ENCODE measurements at places on chromosomes 16 and 17. TPM values are rescaled to one million over a fixed set of nuclear protein-coding genes. Genes with fewer than 3 reads are reported as not detected.

Gene TAF15
- total RNA-seq, result 35.7 TPM

Gene TBC1D3I
- 0.63 TPM for total RNA-seq

GRCh38 chr16:8677481-8677880 is 3.1 kb downstream of the ABAT start:
- DNase-seq, result no peak
- H3K36me3 ChIP-seq, result no peaks in the 10 kb centered on the region
- no peaks in the 10 kb centered on the region for H3K27me3 ChIP-seq
- peaks cover 5% of the 10 kb centered on the region for H3K4me1 ChIP-seq

GRCh38 chr16:83023640-83024039 is 396.9 kb downstream of the CDH13 start:
- no peak overlapping the region for H3K4me3 ChIP-seq
- no peaks in the 10 kb centered on the region for H3K4me1 ChIP-seq
- no peak for DNase-seq
- no peaks in the 10 kb centered on the region for H3K27me3 ChIP-seq
- H3K36me3 ChIP-seq, result no peaks in the 10 kb centered on the region

- no peaks in the 10 kb centered on the region for H3K27me3 ChIP-seq
- peaks cover 15% of the 10 kb centered on the region for H3K4me1 ChIP-seq
- H3K27ac ChIP-seq, result no peak overlapping the region
- no peaks in the 10 kb centered on the region for H3K36me3 ChIP-seq
- DNase-seq, result no peak
These were observed 233.9 kb downstream of the ZNF423 start for GRCh38 chr16:49622084-49622390.

DNA sequence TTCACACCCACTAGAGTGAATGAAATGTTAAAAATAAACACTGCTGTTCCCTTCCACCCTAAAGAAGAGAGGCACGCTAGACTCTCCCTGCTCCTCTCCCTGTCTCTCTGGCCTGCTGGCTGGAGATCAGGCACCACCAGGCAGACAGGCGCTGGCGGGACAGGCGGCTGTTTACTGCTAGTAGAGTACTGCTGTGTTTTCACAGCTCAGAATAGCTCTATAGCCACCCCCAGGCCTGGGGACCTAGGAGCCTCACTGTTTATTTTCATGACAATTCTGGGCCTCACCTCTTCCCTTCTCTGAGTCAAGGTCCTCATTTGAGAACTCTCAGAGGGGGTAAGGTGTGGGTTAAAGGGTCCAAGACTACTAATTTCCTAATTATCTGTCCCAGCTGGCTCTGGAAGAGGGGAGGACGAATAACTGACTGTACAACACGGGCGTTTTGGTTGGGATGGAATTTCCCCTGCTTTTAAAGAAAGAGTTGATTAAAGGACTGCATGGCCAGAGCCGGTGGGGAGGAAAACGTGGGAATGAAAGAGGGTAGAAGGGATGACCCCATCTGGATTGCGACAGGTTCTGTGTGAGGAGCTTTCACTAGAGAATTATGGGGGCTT is 9.0 kb upstream of the G6PC1 start:
- no peaks in the 10 kb centered on the region for H3K36me3 ChIP-seq
- DNase-seq, result no peak
- no peaks in the 10 kb centered on the region for H3K27me3 ChIP-seq
- peaks cover 36% of the 10 kb centered on the region for H3K4me1 ChIP-seq
- H3K4me3 ChIP-seq, result peak overlapping the region; percentile 21
